NB4 (cell line): ENCODE measurements at places on chromosomes 5 and 9.

GRCh38 chr5:158020555-158021418 is 161.8 kb upstream of the CLINT1 start:
- DNase-seq, result no peak

DNA sequence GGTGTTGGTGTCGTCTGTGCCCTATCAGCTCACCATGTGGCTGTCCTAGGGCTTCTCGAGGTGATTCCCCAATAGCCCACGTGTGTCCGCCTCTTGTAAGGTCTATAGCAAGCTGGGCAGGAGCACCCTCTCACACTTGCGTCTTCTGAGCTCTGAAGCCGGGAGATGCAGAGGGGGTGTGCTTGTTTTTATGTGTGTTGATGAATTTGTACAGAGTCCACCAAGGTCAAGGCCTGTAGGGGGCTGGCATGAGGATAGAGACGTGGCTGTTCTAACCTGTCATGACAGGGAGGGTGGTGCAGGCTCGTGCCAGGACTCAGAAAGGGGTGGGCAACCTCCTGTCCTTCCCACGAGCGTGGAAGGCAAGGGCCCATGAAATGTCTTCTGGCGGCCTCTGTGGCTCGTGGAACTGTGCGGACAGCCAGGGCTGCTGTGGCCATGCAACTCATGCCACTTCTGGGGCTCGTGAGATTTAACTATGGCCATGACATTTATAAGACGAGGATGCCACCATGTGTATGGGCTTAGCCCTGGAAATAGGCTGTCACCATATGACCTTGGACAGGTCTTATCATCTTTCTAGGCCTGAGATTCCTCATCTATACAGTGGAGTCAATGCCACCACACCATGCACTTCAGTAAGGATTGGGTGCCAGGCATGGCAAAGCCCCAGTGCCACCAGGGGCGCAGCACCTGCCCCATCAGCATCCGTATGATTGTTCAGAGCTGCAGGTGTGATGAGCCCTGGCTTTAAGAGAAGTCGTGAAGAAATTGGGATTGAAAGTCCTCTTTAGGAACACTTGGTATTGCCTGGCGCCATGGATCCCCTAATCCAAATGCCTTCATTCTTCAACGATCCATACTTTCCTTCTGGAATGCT is 2.3 kb upstream of the OLFM1 start:
- DNase-seq, result no peak

DNA sequence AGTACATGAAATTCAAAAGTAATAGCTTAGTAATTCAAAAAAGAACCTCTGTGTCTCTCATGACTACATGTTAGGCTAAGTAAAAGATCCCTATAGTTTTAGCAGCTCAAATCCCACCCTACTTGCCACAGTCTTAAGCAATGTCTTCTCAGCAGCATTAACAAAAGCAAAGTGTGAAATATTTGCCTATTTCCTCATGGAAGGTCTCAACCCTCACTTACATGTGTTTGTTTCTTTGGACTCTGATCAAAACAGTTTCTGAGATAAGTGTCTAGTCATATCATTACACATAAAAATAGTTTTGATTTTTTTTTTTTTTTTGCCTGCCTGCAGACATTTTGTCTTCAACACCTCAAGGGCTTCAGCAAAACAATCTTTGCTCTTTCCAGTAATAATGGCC is 310.5 kb downstream of the CETN3 start:
- DNase-seq, result no peak

DNA sequence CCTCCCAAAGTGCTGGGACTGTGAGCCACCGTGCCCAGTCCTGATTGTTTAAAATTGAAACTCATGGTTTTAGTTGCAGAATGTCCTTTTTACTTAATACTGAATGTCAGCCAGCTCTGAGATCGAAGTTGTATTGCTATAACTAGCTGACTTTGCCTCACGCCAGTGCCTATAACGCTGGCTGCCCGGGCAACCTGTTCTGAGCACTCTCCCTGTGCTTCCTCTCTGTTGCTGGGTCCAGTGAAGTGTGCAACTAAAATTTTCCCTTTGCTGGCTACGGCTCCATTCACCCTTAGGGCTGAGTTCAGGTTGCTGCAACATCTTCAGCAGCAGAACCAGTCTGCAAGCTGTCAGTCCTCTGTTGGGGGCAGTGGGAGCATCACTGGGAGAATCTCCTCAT is 65.9 kb downstream of the GLDC start:
- no peak for DNase-seq

DNA sequence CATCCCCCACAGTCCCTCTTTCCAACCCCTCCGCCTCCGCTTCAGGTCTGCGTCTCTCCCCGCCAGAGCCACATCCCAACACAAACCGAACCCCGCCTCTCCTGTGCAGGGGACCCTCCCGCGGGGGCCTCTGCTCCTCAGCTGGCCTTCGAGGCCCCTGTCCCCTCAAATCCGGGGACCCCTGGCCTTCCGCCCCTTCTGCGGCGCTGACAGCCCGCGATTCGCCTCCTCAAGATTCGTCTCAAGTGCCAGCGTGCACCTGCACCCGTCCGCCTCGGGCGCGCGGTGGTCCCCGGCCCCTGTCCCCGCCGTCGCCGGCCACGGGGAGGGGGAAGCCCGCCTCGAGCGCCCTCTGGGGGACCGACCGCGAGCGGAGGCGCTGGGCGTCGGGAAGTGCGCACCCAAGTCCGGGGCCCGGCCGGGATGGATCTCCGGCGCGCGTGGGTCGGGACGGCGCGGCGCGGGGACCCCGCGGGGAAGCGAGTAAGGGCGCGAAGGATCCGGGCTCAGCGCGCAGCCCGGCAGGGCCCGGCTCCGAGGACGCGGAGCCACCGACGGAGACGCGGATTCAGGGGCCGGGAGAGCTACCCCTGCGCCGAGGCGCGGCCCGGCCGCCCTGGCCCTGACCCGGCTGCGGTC is 623 bp downstream of the FLT4 start:
- DNase-seq, result no peak

DNA sequence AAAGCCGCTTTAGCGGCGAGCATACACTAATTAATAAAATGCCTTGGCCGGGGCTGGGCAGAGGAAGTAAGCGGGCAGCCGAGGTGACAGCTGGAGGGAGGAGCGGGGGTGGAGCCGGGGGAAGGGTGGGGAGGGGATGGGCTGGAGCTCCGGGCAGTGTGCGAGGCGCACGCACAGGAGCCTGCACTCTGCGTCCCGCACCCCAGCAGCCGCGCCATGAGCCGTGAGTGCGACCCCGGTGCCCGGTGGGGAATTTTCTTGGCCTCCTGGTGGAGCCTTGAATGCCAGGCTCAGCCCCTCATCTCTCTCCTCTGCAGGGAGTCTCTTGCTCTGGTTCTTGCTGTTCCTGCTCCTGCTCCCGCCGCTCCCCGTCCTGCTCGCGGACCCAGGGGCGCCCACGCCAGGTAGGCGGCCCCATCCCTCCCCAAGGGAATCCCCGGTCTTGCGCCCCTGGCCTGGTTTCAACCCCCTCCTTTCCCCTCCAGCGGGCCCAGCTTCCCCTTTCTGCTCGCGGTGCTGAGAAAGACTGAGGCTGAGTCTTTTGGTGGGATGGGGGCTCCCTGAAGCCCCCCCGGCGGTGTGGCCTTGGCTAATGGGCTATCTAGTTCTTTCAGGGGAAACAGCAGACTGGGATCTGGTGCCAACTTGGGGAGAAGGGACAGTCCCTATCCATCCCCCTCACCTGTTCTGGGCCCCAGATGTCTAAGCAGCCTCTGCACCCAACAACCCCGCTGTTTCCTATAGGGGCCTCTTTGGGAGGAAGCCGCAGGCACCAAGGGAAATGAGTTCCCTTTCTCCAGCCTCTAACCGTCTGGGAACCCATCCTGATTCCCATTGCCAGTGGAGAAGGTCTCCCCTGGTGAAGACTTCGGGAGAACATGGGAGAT is at the start of gene PTGS1:
PTGS1 (plus strand) TSS at position 156 of the 887 bp plus-strand sequence; CDS start at position 217, 61 bp downstream.
- DNase-seq, result peak; percentile 81

DNA sequence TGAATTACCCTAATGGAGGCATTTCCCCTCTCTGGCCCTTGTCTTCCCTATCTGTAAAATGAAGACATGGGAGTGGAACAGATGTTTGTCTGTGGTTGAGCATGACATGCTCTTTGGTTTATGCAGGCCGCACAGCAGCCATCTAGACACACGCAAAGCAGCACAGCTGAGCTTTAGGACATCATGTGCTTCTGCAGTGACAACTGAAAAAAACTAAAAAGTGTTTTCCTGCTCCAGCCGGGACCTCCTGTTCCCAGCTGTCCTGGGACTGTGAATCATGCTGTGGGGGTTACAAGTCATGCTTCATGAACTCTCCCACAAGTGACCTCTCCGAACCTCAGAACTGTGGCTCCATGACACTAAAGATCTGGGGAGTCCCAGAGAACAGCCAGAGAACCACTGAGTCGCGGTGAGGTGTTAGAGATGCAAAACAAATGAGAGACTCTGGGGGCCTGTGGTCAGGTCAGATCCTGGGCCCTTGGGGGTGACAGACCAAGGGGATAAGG is 1.7 kb downstream of the SMIM3 start:
- DNase-seq, result peak; percentile 86

GRCh38 chr5:77133061-77133758 is 46.1 kb upstream of the ZBED3 start:
- no peak for DNase-seq

DNA sequence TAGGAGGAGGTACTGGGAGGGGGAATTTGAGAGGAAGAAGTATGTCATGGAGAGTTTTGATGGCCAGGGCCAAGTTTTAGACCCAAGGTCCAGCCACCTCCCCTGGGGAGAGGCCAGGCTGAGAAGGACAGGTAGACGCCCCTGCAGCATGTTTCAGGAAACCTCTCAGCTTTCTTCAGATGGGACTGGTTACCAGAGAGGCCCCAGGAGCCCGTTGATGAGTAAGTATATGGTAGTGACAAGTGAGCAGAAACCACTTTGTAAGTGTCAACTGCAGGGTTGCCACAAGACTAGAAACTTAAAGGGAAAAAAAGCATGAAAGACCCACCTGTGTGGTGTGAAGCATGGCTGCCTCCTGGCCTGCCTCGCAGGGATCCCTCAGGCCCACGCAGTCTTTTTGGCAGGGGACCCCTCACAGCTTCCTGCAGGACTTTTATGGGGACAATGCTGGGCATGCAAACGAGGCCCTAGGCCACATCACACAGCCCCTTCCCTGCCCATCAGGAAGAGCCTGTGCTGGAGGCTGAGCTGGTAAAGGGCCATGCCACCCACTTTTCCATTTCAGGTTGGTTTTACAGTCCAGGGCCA is 255.9 kb downstream of the FSTL4 start:
- DNase-seq, result no peak

- DNase-seq, result peak; percentile 81
Observed at GRCh38 chr5:75668977-75669689, 48.1 kb downstream of the POC5 start.

GRCh38 chr9:134570711-134571325 is 70.8 kb upstream of the COL5A1 start:
- DNase-seq, result peak; percentile 58

DNA sequence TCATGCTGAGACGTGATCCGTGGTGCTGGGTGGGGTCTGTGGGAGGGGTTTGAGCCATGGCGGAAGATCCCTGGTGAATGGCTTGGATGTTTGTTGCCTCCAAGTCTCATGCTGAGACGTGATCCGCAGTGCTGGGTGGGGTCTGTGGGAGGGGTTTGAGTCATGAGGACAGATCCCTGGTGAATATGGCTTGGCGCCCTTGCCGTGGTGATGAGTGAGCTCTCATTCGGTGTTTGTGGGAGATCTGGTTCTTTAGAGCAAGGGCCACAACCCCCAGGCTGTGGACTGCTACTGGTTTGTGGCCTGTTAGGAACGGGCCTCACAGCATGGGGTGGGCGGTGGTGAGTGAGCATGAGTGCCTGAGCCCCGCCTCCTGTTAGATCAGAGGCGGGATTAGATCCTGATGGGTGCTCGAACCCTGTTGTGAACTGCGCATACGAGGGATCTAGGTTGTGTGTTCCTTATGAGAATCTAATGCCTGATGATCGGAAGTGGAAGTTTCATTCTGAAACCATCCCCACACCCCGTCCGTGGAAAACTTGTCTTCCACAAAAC is 31.2 kb downstream of the NKD2 start:
- no peak for DNase-seq

DNA sequence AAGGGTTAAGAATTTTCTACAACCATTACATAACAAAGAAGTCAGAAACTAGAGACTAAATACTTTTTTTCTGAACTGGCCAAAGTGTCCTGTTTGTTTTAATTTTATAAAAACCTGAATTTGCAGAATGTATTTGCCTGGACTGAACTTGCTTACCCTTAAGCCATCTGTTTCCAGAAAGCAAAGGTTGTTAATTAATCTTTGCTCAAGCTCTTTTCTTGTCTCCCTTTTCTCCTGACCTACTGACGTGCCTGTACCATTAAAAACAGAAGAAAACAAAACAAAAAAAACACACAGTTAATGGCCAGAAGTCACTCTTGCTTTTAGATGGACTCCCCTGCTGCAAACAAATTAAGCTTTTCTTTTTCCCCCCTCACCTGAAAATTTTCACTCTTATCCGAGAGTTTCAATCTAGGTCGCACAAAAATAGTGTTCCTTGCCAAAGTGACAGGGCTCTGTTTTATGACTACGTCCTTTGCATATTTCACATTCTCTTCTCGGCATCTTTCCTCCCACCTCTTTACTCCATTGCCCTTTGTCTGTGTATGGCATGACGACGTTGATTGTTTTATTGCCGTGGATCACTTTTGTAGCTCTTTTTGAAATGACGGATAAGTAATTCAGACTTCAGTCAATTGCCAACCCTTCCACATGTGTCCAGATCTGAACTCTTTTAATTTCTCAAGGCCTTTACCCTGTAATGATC is 333.8 kb upstream of the GRIN3A start:
- no peak for DNase-seq

GRCh38 chr5:134738963-134739661 is 764 bp downstream of the CAMLG start:
- DNase-seq, result peak; percentile 69

- DNase-seq, result no peak
Observed at GRCh38 chr9:123551734-123552133, 195.7 kb downstream of the CRB2 start.

DNA sequence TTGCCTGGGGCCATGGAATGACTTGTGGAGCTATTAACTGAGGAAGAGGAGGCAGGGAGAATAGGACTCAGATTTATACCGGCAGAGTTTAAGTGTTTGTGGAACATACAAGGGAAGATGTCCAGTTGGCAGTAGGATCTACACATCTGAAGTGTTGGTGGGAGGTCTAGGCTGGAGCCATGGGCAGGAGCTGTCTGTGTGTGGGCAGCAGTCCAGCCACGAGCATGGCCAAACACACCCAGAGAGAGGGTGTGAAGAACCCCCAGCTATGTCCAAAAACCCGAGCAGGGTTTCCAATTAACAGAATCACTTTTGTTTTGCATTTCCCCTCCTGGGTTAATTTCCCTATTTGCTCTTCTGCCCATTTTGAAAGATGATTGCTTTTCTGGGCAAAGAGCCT is 393.7 kb downstream of the CDK5RAP2 start:
- DNase-seq, result no peak

- no peak for DNase-seq
Observed at GRCh38 chr5:59525957-59526356, 367.6 kb downstream of the PDE4D start.

DNA sequence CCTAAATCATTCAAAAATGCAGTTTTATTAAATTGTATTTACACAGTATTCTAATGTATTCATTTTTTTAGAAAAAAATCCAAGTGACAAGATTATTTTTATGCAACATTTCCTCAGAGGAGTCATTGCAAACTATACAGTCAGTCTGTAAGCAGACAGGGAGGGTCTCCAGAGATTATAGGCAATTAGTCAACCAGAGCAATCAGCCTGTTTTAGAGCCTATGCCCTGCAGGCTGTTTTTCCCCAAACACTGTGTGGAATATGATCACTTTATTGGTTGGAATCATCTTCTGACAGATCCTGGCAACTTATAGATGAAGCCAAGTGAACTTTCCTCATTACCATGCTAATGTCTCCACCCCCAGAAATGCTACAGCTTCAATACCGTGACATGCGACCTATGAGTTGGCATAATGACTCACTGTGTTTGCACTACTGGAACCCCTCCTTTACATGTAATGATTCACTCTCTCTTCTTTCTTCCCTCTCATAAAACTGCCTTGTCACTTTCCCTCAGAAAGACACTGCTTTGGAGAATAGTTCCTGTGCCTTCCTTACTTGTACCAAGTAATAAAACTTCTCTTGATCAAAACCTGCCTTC is 577.7 kb upstream of the FTMT start:
- peak; percentile 86 for DNase-seq
